Hematopoietic multipotent progenitor cell treated with erythropoietin and hydrocortisone succinate and interleukin-3 and kit ligand, for 4 days (in vitro differentiated cells): ENCODE measurements at places on chromosomes 3 and 15.
A peak's percentile ranks its signal among the peaks of the same experiment; 100 is the strongest.

GRCh38 chr3:49638445-49638844, 35.7 kb upstream of the APEH start:
- peak; percentile 62 for DNase-seq

GRCh38 chr15:80172401-80172800, 19.6 kb downstream of the FAH start:
- no peak for DNase-seq

GRCh38 chr3:4972652-4973643, 6.3 kb upstream of the BHLHE40 start:
- no peak for DNase-seq

DNA sequence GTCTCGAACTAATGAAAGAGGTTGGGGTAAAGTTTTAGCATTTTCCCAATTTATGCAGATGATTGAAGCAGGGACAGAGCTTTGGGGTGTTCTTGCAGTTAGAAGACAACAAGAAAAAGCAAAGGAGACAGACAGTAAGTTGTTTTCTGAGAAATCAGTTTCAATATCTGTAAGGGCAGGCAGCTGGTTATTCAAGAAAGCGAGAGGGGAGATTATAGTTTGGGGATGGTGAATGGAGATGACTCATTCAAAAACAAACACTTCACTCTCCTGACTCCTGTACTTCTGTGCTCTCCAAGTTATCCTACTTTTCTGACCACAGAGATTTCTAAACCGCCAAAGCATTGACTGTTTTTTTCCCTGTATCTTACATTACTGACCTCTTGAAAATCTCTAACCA, 352.0 kb downstream of the GAP43 start:
- DNase-seq = no peak

DNA sequence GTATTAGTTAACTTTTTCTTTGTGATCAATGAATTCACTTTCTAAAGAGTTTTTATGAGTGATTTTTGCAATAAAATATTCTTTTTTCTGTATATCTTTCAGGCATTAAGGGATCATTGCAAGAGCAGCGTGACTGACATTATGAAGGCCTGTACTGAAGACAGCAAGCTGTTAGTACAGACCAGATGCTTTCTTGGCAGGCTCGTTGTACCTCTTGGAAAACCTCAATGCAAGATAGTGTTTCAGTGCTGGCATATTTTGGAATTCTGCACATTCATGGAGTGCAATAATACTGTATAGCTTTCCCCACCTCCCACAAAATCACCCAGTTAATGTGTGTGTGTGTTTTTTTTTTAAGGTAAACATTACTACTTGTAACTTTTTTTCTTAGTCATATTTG, 24.4 kb downstream of the SELENOT start:
- no peak for DNase-seq

- peak; percentile 91 for DNase-seq
Observed at GRCh38 chr15:31488437-31489204, 162.0 kb downstream of the KLF13 start.

GRCh38 chr15:41494922-41495735, 1.5 kb downstream of the ITPKA start:
- DNase-seq = peak; percentile 41

DNA sequence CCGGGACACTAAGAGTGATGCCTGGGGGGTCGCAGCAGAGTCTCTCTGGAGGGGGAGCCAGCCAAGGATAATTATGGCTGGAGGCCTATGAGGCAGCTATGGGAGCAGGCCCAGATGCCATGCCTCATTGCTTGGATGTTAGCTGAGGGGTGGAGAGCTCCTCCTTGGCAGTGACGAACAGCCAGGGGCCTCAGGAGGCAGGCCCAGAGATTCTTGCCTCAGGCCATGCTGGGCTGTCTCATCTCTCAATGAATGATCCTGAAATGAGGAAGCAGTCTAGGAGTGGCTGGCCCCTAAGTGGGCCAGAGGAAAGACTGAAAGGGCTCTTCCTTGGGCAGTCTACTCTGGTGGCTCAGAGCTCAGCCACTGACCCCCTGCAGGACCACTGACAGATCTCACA, 21.3 kb downstream of the KIF9 start:
- no peak for DNase-seq

GRCh38 chr15:65399001-65399706, 21.4 kb upstream of the IGDCC3 start:
- no peak for DNase-seq

- no peak for DNase-seq
Observed at GRCh38 chr3:27324686-27325085, 44.5 kb downstream of the NEK10 start.

- no peak for DNase-seq
Observed at GRCh38 chr3:67635806-67636205, 18.6 kb downstream of the SUCLG2 start.

GRCh38 chr15:42042602-42043400, 22.0 kb upstream of the PLA2G4E start:
- no peak for DNase-seq

DNA sequence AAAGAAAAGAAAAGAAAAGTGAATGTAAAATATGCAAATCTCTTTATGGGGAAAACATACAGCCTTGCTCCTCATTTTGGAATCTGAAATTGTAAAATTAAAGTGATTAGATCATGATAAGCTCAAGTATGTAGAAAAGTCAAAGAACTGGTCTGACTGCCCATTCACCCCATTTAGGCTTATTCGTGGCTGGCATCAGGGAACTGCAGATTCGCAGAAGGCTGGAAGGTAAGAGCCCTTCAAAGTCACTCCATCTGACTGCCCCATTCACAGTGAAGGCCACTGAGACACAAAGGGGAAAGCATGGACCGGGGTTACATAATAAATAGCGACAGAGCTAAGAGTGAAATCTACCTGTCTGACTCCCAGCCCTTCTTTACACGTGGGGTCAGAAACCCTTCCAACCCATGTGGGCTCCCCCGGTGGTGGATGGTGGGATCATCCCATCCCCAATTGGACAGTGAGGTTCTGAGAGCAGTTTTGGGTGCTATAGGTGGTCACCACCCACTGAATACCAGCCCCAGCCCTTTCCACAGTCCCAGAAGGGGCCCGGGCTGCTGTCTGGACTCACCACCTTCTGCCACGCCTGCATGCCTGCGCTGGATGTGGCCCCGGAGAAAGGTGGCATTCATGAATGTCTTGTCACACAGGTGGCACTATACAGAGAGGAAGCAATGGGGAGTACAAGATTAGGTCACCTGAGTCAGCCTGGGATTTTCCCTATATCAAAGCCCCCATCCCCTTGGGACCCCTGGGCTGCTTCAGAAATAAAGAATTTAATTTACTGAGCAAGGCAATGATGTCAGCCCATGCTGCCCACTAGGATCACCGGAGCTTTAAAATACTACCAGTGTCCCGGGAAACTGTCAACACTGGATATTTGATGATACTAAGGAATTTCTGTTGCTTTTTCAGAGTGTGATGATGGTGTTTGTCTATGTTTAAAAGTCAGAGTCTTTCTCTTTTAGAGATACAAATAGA, 17.9 kb downstream of the DZIP1L start:
- DNase-seq = peak; percentile 28

GRCh38 chr3:30612437-30613132, 6.2 kb downstream of the TGFBR2 start:
- peak; percentile 70 for DNase-seq

DNA sequence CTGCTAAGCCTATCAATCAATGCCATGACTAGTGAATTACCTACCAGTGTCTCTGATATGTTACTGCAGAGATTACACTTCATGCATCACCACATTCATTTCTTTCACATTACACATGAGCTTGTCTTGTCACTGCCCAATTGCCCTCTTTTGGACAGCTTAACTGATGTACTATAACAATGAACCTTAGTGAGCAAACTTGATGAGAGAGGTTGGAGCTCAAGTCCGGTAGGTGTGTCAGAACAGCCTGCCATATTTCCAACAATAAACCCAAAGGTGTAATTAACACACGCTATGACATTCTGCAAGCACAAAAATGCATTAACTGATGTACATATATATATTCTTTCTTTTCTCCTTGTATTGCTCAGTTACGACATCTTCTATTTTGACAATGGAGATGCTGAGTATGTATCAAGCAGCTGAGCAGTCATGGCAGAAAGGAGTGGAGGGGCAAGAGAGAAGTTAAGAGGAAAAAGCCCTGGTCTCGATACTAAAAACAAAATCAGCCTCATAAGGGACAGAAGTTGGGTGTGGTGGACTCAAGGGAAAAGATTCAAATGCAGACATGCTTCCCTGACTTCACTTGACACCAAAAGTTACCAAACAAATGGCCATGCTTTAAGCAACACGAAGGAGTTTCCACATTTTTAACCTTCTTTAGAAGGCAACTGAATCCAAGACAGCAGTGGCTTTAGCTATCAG, 538.2 kb downstream of the FOXP1 start:
- no peak for DNase-seq

- peak; percentile 74 for DNase-seq
Observed at GRCh38 chr3:32460031-32460749, 42.5 kb downstream of the CMTM6 start.

- DNase-seq = no peak
Observed at GRCh38 chr15:45185069-45185779, 2.5 kb downstream of the SHF start.

DNA sequence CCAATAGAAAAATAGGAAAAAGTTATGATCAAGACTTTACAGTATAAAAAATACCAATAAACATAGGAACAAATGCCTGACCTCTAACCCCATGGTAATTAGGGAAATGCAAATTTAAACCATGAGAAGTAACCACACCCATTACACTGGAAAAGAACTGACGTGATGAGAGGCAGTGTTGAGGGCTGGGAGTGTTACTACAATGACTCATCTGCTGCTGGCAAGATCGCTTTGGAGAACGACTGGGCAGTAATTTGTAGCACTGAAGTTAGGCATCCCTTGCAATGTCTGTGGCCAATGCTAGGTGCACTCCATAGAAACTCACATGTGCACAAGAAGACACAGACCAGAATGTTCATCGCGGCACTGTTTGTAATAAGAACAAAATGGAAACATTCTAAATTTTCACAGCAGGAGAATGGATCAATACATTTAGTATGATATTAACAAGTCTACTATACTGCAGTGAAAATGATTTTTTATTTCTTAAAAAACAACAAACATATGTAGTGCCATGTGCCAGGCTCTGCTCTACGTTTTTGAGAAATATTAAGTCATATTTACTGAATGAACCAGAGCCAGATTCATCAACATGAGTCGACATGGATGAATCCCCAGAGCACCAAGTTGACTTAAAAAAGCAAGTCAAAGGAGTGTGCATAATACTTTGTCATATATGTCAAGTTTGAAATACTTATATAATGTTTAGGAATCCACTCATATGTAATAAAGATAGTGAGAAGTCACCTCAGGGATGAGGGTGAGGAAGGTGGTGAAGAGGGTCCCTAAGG, 37.6 kb upstream of the EPHB3 start:
- peak; percentile 83 for DNase-seq

DNA sequence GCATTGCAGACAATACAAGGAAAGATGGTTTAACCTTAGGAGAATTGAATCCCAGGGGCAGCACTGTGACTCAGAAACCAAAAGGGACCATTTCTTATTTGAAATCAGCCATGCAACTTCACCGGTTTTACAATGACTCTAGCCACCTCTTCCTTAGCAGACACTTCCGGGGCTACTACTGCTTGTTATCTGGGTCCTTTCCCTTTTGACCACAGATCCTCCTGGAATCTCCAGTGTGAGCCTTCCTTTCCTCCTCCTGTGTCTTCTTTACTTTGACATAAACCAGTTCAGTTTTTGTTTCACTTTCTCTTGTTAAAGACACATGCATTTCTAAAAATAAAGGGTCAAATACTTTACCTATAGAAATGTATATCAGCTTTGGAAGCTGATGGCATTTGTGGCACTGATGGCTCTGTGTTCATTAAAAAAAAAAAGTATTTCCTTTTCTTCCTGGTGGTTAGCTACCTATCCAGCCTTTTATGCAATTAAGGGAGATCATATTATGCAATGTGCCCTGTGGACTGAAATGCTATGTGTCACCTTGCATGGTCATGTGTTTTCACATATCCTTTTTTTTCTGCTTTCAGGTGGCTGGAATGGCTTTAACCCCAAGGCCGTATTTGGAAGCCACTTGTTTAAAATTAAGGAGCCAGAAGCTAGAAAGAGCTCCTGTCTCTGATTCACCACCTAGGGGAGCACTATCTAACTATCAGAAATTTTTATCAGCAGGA, 296.2 kb downstream of the CHL1 start:
- DNase-seq = no peak

DNA sequence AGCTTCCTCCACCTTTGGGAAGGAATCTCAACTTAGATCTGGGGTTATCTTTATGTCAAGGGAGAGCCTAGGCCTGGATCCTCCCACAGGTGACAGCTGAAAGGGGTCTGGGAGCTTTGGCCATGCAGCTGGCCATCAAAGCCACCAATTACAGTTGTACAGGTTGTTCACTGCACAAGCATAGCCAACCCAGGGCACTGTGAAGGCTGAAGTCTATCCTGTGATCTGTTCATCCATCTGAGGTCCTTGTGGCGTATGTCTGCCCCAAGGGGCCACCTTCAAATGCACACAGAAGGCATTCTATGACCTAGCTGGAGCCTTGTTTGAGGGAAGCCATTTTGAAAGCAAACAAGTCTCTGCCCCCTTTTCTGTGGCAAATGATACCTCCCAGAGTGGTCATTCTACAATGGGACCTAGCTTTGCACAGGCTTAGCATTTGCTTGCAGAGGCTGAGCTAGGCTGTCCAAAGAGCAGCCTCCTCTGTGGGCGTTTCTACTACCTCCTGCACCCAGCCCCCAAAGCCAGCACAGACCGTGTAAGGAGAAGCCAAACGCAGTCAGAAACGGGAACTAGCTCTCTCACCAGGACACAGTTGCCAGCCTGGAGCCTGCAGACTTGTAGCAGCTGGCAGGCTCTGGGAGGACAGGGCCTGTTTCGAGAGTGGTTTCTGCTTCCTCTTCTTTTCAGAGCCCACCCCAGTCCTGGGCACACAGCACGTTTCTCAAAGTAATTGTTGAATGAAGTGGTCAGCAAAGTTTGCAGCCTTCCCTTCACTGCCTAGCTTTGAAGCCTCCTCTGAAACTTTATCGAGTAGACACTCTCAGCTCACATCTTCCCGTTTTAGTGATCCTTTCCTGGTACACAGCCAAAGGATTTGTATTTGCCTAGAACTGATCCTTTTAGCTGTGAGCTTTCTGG, 157.3 kb upstream of the SMAD3 start:
- peak; percentile 94 for DNase-seq

- DNase-seq = no peak
Observed at GRCh38 chr3:129764090-129764489, 129.4 kb downstream of the TMCC1 start.

DNA sequence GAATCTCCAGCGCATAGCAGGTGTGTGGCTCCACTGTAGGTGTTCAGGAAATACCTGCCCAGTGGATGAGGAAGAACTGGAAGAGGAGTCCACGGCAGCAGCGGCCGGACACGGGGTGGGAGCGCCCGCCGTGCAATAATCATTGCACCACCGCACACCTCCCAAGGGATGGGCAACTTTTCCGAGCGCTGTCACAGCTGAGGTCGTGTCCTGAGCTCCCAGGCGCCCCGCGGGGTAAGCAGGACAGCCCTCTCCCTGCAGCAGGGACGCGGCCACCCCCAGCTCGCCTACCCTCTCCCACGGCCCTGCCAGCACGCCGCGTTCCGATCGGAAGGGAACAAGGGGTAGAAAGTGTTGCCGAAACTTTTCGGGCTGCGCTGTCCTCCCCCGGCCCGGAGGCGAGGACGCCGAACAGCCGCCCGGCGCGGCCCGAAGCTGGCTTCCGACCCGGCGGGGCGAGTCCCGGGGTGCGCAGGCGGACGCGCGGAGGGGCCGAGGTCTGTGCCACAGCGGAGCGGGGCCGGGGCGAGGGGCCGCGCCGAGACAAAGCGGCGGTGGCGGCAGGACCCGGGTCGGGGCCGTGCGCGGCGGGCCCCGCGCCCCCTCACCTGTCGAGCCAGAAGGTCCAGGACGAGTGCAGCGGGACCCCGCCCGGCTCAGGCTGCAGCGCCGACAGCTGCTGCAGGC, 475 bp downstream of the EIF4E3 start:
- peak; percentile 48 for DNase-seq
